Activated CD4-positive, CD25-positive, alpha-beta regulatory T cell treated with anti-CD3 and anti-CD28 coated beads, Interleukin-2, amount 50 U/mL, for 16 hours (primary cell): ENCODE measurements at places on chromosomes 11 and 22.

DNA sequence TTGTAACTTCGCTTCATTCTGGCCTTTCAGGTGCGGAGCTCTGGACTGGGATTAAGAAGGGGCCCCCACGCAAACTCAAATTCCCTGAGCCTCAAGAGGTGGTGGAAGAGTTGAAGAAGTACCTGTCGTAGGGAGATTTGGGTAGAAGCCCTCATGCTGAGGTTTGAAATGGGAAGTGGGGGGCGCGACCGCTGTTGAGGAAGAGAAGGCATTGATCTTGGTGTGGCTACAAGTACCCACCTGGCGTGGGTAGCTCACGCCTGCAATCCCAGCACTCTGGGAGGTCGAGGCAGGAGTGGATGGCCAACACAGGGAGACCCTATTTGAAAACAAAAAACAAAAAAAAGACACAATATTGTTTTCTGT lies 779 bp downstream of the SELENOH start:
- no peak for DNase-seq

DNA sequence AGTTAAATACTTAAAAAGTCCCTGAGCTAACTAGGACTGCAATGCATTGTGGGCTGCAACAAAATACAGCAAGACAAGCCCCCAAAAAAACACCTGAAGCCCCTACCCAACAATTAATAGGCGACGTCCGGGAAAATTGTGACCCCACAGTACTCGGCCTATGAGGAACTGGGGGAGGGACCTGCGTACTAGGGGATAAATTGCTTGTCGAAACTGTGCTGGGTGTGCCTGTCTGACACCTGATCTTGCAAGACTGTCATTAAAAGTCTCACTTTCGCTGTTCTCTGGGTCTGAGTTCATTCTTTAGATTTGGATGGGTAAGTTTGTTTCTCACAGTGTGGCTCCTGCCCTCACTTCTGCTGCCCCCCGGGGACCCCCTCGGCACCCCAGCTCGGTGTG lies 15.2 kb downstream of the TANGO2 start:
- no peak for DNase-seq

DNA sequence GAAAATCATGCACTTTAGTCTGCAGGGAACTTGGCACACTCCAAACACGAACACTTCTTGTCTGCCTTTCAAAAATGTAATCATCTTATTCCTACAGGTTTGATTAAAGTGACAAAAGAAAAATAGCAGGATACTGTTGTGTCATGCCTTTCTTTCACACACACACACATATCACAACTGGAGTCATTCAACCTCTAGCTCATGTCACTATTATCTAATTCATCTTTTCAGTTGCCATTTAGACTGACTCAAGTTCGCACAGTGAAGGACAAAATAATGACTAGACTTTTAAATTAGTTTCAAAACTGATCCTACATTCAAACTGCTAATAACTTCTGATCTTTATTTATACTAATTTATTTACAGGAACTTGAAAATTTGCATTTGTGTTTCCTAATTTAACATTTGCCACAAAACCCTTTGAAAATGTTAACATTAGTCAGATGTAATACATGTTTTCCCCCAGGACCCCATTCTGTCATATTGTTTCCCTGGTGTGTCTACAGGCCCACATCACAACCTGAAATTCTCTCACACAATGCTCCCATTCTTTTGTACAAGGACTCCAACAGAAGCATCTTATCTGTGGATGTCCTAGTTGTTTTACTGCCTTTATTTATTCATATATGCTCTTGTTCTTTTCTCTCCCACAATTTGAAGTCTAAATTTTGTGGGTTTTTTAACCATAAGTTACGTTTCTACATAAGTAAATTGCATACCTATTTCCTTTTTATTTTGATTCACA lies 171.1 kb downstream of the GRIA4 start:
- DNase-seq, result no peak

GRCh38 chr11:94131718-94132115 lies 3.1 kb downstream of the PANX1 start:
- DNase-seq, result no peak

GRCh38 chr11:124897674-124898262 lies at the start of gene ROBO4:
Gene ROBO4, minus strand, starts transcription at chr11:124897865. Its CDS starts 70 bp downstream, at chr11:124897795.
- DNase-seq, result no peak

DNA sequence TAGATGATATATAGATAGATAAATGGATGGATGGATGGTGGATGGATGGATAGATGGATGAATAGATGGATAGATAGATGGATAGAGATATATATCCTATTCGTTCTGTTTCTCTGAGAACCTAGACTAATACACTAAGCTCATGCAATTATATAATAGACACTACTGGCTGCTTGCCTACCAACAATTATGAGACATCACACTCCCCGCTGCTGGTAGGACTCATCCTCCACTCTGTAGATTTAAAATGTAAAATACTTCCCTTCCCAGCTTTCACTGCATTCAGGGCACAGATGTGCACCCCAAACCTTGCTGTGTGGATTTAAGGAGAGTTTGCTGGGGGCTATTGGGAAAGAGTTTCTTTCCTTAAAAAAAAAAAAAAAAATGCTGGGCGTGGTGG lies 28.3 kb upstream of the RCN1 start:
- DNase-seq, result no peak

GRCh38 chr11:73396985-73397384 lies 20.8 kb downstream of the RELT start:
- no peak for DNase-seq

GRCh38 chr11:104765401-104766095 lies 132.7 kb downstream of the CASP12 start:
- no peak for DNase-seq

DNA sequence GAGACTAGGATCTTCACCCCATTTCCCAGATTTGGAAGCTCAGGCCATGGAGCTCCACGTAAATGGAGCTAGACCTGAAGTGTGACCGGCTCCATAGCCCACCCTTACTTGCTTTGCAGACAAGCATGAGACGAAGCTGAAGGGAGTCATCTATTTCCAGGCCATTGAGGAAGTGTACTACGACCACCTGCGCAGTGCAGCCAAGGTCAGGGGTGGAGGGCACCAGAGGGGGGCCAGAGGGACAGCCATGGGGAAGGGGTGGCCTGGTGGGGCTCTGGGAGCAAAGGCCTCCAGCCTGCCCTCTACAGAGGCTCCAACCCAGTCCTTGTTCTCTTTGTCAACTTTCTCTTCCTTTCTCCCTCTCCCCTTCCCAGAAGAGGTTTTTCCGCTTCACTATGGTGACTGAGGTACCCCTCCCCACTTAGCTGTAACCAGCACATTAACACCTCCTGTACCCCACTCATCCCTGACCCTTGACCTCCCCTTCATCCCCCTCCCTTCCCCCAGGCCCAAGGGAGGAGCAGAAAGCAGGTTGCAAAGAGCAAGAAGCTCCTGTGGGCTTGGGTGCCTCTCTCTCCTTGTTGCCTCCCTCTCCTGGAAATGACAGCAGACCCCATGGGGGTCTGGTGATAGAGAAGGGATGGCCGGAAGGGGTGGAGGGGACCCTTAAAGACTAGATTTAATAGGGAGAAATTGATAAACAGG lies 23.8 kb downstream of the TREH start:
- no peak for DNase-seq

DNA sequence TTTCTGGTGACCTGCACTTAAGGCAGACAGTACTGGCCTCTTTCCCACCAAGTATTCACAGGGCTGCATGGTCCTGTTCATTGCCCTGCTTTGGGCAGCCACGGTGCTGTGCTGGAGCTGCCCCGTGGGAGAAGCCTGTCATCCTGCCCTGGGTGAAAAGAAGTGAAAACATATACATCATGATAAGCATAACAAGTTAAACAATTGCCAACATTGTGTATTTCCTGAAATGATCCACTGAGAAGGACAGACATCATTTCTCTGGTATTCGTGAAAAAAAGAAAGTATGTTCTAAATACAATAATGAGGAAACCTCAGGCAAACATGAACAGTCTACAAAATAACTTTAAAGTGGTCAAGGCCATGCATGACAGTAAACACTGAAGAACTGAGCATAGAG lies 393.1 kb downstream of the TMEM135 start:
- no peak for DNase-seq

- no peak for DNase-seq
Measured at GRCh38 chr11:67492801-67493547, 10.1 kb downstream of the AIP start.

DNA sequence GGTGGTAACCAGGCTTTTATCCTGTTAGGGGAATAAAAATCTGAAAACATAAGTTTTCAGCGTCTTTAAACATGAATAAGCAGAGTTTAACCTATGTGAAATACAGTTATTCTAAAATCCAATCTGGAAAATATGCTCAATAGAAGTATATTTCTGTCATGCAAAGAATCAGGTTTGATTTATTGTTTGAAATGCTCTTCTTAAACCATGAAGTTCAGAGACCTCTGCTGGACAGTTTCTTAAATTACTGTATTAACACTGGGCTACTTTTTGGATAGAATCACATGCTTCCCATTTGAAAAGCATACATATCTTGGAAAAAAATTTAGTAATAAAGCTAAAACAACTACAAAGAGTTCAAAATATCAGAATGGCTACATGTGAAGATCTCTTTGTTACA lies 25.4 kb downstream of the APIP start:
- no peak for DNase-seq

DNA sequence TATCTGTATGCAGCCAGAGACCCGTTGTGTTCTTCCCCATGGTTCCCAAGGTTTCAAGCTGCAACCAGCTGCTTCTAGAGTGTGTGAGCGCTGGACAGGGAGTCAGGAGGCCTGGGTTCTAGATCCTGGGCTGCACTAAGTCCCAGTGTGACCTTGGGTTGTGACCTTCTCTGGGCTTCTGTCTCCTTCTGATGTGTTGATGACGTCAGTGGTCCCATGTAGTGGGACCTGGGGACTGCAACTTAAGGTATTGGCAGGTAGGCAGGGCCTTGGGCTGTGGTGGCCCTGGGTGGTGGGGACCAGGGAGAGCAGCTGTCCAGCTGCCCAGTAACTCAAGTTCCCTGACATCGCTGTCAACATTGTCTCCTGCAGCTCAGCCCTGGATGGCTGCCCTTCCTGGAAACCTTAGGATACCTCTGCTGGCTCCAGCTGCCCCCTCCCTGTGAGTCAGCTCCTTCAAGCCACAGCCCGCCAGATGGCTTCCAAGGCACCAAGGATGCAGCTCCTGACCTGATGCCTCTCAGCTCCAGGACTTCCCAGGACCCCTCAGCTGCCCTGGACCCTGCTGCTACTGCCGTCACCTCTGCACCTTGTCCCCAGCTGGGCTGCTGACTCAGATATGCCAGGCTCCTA lies 1.3 kb upstream of the PVALB start:
- DNase-seq, result no peak

DNA sequence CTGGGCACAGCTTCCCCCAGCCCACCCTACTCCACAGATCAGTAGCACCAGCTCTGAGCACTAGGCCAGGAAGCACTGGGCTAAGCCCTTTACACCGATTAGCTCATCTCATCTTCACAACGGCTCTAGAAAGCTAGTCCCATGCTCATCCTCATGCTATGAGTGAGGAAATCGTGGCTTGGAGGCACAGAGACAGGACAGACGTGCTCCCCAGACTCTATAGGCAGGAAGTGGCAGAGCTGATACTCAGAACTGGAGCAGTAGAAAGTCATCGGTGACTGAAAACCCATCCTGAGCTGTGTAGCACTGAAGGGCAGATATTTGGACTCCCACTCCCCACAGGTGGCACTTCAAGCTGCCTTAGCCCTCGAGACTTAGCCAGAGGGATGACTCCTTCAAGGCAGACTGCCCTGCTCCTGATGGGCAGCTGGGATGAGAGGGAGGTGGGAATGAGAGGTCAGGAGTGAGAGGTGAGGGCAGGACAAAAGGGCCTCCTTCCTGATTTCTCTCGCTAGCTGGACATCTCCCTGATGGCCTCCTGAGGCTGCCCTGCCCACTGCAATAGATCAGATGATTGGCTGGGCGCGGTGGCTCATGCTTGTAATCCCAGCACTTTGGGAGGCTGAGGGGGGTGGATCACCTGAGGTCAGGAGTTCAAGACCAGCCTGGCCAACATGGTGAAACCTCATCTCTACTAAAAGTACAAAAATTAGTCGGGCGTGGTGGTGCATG lies 9.7 kb downstream of the CD5 start:
- no peak for DNase-seq

- DNase-seq, result no peak
Measured at GRCh38 chr11:19344661-19345518, 104.1 kb upstream of the E2F8 start.

GRCh38 chr11:125261588-125261987 lies 97.0 kb downstream of the PKNOX2 start:
- no peak for DNase-seq

DNA sequence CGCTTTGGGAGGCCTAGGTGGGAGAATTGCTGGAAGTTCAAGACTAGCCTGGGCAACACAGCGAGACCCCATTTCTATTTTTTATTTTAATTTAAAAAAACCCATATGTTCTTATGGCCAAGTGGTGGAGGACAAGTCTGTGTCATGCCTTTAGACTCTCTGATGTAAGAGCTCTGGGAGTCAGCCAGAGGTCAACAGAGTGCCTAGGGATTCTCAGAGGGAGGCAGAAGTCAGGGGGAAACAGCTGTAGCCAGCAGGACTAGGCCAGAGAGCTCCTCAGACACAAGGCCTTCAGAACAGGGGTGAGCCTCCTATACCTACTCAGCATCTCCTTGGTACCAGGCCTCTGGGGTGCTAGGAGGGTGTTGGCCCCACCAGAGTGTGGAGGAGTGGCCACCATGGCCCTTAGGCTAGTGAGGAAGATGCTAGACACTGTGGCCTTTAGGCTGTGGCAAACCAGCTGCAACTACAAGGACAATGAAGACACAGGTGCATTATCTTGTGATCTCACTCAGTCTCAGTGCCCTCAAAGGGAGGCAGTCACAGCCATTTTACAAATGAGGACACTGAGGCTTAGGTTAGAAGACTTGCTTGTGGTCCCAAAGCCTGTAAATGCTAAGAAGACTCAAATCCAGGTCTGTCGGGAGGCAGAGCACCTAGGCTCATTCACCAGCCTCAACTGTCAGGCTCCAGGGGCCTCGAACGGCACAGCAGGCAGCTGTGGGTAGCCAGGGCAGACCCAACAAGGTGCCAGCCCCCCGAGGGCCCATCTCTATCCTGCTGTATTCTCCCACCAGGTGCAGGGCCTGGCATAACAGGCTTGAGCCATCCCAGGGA lies 5.0 kb downstream of the ZP1 start:
- no peak for DNase-seq

DNA sequence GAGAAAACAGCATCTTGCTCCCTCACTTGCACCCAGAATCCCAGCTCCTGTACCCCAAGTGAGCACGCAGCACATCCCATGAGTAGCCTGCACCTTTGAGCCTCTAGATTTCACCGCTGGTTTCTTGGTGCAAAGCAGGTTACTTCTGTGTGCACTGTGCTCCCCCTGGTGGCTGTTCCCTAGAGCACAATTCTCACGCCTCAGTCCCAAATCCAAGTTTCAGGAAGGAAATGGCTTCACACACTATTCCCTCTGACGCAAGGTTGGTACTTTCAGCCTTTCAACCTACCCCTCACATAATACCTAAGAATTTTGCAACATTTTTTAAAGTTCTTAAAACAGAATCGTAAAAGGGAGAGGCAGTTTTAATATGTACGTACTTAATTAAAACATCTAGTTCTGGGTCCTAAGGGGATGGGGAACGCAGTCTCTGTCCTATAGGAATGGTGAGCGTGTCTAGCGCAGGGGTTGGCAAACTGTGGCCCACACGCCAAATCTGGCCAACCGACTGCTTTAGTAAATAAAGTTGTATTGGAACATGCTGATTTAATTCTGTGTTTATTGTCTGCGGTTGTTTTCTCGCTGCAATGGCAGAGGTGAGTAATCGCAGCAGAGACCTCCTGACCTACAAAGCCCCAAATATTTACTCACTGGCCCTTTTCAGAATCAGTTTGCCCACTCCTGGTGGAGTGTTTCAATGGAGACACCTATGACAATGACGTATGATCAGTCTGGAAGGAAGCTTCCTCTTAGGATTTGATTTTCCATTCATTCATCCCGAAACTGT lies 27.5 kb downstream of the DHCR7 start:
- no peak for DNase-seq
